ENCODE measurements at places on chromosomes 11 and 22.

DNA sequence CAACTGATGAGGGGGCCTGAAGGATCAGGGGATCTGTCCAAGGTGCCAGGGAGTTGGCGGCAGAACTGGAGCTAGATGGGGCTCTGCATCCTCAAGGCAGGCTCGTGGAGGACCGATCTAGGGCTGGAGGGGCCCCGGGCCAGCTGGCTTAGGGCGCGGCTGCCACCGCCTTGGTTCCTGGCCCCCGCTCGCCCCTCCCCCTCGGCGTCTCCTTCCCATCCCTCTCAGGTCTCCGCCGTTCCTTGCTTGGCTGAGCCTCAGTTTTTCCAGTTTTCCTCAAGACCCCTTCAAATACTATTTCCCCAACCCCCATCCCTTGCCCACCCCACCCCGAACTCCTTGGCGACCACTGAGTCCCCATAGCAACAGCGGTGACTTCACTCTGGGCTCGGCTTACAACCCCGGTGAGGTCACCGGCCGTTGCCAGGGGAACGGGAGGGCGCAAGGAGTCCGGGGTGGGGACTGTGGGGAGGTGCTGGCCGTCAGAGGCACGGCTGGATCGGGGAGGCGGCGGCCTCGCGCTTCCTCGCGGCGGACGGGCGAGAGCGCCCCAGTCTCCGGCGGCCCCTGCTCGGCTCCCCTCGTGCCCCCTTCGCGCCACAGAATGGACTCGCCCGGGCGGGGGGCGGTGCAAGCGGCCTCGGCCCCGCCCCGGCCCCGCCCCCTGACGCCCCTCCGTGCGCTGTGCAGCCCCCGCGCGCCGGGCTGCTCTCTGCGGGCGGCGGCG, 7.5 kb downstream of the FREY1 start:
- DNase-seq: peak; percentile 55

DNA sequence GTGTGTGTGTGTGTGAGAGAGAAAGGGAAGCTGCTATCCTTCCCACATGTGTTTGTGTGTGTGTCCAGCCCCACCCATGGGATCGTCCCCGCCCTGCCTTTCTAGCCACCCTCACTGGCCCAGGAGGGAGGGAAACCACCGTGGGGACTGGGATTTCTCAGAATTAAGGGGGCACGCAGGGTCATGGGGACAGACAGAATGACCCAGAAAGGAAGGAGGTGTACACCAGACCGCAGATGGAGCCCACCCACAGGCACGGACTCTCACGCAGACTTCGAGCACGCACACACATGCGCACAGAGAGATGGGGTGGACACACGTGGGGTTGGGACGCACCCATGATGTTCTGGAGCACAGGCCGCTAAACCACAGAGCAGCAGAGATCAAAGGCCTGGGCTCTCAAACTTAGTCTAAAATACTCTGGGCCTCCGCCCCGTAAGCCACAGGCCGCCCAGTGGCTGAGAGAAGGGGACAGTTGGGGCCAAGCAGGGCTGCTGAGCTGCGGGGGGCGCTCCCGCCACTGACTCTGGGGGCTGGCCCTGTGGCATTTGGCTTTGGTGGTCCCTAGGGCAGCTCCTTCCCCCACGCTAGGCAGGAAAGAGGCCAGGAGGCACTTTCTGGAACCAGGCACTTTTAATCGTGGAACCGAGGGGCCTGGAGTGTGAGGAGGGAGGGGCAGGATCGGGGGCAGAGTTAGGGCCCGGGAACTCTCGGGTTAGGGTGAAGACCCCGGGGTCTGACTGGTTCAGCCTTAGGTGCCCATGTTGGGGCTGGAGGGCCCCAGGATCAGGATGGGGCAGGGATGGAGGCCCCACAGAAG, 1.5 kb downstream of the IFITM5 start:
- DNase-seq: no peak

- DNase-seq: no peak
Measured at GRCh38 chr11:1207401-1208143, 15.3 kb upstream of the MUC5B start.

- no peak for DNase-seq
Measured at GRCh38 chr11:70477609-70478008, 79.3 kb downstream of the CTTN start.

DNA sequence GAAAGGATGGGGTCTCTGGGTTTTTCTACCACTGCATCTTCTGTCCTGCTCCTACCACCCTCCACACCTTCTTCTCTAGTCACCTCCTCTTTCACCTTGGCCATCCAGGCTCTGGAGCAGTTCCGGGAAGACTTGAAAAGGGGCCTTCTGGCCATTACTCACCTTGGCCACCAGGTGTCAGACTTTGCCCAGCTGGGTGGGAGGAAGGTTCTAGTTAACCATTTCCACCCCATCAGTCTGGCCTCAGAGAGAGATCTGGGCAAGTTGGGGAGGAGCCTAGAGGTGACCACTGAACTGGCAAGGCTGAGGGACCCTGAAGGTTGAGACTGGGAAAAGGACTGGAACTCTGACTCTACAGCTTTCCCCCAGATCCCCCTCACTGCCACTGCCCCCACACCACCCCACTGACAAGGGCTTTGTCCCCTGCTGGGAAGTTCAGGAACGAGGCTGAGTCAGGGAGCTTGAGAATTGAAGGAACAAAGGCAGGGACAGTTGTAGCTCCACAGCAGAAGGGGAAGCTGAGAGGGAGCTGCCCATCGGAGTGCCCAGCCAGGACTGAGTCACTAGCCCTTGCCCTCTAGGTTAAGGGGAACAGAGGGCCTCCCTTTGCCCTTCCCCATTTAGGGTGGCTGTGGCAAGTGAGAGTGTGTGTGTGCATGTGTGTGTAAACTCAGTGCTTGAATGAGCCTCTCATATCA, 3.7 kb upstream of the POLD4 start:
- peak; percentile 31 for DNase-seq

DNA sequence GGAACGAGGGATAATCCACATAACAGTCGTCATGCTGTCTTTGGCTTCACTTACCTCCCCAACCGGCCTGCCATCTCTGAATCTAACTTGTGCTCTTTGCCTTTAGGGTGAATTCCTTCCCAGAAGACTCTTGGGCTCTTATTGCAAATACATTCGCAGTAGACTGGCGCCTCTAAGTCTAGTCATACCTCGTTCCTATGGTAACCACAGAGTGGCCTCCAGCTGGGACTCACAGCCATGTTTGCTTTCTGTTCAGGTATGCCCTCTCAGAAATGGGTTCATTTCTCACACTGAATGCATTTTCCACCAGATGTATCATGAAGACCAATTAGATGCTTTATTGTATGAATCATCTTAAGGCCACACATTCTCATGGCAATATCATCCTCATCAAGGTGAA, 112.7 kb downstream of the FAR1 start:
- no peak for DNase-seq

DNA sequence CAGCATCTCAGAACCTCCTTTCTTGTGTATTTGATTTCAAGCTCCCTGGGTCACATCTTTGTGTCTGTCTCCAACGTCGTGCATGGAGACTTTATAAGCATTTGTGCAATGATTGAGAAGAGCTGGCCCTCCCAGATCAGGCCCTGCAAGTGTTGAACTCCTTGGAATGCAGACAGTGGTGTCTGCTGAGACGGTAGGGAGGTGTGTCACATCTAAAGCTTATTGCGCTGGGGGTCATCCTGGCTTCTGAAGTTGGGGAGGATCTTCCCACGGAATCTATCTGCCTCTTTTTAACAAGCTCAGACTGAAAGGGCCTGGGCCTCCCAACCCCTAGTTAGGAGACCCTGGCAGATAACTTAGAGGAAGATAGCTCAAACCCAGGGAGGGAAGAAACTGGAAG, 6.7 kb downstream of the APLNR start:
- no peak for DNase-seq

DNA sequence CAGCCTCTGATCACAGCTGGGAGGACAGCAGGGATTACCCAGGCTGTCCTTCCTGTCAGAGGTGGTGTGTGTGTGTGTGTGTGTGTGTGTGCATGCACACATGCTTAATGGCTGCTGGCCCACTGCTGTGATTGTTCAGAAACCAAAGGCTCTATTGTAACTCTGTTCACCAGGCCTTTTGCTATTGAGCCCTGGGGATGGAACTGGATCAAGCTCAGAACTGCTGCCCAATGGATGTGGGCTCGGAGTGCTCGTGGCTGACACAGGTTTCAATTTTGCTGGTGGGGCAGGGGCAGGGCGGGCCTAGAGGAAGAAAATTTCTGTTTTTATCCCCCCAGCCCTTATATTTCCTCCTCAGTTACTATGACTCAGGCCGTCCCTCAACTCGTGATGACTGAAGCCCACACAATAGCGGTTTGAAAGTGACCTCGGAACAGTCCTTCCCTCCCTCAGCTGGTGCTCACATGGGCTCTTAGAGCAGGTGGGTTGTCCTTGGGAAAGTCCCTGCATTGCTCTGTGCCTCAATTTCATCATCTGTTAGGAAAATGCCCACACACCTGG, 359.3 kb downstream of the TENM4 start:
- DNase-seq: no peak

DNA sequence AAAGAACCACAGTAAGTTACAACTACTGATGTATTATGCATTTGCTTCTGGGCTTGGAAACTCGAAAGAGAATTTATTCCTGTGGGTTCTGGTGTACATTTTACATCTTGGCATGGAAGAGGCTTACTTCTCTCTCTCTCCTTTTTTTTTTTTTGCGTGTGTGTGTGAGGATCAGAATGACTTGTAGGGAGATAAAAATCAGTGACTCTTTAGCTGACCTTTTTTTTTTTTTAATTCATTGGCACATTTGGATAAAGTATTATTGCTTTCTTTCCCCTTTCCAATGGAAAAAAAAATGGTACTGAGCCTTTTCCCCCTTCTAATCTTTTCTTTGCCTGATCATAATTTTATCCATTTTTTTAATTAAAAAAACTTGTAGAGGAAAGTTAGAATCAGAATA, 43.5 kb downstream of the EXT2 start:
- DNase-seq: no peak

DNA sequence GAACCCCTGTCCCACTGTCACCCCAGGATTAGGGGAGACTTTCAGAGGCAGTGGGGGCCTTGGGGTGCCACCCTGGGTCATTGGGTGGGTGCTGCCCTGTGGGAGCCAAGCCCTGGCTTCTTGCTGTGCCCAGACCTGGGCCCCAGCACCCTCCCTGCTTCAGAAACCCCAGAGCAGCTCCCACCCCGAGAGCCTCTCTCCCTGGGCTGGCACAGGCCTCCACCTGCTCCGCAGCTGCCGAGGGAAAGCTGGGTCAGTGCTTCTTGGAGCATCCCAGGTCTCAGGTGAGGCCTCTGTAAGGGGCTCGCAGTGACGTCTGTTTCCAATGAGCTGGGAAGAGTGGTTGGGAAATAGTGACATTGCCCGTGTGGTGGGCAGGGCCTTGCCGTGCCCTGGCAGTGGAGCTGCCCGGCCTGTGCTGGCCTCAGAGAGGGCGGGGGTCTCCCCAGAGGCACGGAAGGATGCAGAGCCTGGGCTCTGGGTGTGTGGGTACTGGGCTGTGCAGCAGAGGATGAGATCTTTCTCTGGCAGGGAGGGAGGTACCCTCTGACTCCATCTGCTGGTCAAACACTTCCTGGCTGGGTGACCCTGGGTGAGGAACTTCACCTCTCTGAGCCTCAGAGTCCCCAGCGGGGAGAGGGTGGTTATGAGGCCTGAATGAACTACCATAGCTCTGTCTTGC, 23.0 kb downstream of the C22orf23 start:
- no peak for DNase-seq

- no peak for DNase-seq
Measured at GRCh38 chr22:44406341-44407170, 91.5 kb downstream of the RTL6 start.

DNA sequence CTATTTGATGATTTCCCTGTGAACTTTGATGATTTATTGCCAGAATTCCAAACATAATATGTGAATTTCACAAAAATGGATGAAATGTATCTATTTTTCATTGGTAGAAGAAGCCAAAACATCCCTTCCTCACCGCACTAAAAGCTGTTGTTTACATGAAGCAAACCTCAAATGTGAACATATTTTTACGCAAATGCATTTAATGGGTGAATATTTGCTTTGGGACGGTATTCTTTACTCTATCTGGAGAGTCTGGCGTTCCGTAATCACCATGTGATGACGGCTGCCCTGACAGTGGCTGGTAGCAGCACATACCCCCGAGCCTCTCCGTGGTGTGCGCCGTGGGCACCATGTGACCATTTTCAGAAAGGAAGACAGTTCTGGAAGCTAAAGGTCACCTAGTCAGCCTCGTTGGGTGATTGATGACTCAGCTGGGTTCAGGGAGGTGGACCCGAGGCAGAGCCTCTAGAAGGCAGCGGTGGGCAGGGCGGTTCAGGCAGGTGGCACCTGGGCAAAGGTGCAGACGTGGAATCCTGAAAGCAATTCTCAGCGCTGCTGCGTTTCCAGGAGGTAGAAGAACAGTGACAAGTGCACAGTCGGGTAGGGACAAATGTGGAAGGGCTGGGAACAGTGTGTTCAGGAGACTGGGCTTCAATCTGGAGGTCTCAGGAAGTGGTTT, 45.3 kb downstream of the PPARA start:
- no peak for DNase-seq

GRCh38 chr22:27628341-27628740, 173.2 kb downstream of the MN1 start:
- no peak for DNase-seq

Measured in stimulated activated CD8-positive, alpha-beta memory T cell treated with anti-CD3 and anti-CD28 coated beads, Interleukin-12 subunit alpha, Interleukin-12 subunit beta, amount 100 ng/mL, for 4 hours (primary cell).